Right lobe of liver (tissue), 6 donors: ENCODE measurements at places on chromosomes 11 and 22.

GRCh38 chr11:134393638-134394037, 18.4 kb downstream of the B3GAT1 start:
- peak; percentile 61 for DNase-seq

DNA sequence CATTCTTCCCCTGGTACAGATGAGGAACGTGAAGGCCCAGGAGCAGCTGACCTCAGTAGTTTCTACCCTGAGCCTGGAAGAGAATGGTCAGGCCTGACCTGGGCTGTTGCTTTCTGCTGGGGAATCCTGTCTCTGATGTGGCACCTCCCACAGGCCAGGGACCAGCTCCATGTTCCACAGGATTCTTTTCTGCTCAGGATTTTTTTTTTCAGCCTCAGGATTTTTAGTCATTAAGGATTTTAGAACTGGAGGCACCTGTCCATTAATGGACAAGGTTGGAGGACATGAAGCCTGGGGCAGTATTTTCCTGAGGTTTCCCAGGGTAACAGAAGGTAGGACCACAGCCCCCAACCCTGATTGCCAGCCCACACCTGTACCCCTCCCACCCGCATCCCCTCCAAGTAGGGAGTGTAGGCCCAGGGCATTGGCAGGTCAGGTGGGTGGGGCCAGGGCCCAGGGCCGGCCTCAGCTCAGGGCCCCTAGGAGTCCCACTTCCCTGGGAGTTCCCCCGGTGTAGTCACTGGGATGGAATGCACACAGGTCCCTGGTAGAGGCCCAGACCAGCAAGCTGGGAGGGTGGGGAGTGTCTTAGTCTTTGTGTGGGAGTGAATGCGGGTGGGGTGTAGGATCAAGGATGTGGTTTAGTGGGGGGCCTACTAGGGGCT, 16.1 kb downstream of the BIK start:
- no peak for DNase-seq

- no peak for DNase-seq
Measured at GRCh38 chr22:41656556-41656955, 32.1 kb downstream of the SNU13 start.

- no peak for DNase-seq
Measured at GRCh38 chr11:75938543-75938942, 123.5 kb downstream of the UVRAG start.

GRCh38 chr22:26431261-26431995, 2.4 kb downstream of the ASPHD2 start:
- DNase-seq, result no peak

DNA sequence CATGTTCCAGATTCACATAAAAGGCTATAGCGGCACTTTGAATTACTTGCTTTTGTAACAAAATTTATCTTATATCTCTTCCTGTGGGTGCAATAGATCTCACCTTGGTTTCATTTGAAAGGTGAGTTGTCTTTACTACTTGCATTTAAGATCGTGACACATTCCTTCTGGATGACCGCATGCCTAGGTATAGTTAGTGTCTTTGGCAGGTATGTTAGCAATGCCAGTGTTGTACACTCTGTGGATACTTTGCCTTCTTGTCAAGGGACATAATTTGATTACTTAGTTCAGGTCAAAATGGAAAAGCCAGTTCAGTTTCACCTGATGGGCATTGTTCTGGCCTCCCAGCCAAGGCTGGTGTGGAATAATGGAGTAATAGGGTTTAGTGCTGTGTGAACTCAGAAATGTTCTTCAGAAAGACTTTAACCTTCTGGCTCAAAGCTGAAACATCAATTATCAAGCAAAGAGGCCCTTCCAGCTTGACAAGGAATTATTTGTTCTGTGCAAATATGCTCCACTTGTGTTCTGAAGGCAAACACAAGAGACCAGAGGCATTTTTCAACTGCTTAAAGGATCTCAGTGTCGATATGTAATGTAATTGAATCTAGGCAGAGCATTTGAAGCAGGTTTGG, 64.6 kb downstream of the AMOTL1 start:
- DNase-seq, result no peak

DNA sequence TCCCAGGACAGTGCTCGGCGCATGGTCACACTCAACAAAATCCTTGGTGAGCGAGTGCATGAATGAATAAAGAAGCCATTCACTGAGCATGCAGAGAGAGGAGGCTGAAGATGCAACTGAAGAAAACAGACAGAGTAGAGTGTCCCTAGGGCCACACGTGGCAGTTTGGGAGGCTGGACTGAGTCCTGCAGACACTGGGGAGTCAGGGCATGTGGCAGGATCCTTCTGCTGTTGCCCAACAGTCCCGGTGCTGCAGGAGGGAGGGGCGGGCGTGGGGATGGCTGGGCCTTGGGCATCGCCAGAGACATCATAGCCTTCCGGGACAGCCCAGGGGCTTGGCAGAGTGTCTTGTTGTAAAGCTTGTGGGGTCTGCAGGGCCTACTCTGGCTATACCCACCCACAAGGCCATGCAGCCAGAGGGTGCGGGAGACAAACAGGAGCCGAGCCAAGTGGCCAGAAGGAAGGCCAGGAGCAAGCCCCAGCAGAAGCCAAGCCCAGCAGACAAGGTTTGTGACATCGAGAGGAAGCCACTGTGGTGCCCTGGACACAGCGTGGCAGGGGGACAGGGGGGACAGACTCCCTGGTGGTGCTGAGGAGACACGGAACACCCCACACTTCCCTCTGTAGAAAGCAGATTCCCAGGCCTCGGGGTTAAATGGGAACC, 26.7 kb upstream of the FBLN1 start:
- DNase-seq, result no peak

DNA sequence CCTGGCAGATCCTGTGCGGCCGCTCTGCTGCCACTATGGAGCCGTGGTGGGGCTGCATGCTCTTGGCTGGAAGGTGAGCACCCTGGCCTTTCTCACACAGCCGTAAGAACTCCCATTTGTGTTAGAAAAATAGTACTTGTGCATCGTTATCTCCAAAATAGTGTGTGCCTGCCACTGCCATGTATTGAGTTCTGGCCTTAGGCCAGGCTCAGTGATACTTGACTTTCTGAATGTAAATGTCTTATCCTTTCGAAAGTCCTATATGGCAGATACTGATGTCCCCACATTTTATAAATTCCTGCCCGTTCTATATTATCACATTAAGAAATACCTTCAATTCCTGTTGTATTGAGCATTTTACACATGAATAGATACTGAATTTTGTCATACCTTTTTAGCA, 4.4 kb upstream of the TMEM179B start:
- DNase-seq, result no peak

GRCh38 chr11:21640491-21640890, 552.4 kb upstream of the ANO5 start:
- DNase-seq, result no peak

DNA sequence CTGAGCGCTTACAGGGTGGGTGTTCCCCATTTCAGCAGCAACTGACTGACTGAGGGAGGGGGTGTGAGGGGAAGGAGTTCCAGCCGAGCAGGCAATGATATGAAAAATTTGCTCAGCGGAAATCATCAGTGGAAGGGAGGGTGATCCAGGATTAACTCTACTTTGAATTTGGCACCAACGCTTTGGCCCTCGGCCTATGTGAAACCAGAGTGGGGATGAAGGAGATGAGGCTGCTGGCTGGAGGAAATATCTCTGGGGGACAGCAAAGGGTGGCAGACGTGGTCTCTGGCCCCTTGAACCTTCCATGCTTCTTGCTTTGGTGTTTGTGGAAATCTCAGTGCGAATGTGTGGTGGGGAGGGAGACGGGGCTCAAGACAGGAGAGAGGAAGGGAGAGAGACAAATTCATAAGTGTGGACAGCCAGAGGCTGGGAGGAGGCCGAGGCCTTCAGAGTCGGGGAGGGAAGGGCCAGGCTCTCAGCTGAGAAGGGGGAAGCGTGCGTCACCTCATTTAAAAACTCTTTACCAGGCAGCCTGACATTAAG, 83.6 kb downstream of the FDX1 start:
- DNase-seq, result no peak

GRCh38 chr22:19757140-19757984, 3.2 kb upstream of the TBX1 start:
- no peak for DNase-seq

GRCh38 chr11:60921777-60922335, 2.4 kb upstream of the TMEM132A start:
- no peak for DNase-seq

DNA sequence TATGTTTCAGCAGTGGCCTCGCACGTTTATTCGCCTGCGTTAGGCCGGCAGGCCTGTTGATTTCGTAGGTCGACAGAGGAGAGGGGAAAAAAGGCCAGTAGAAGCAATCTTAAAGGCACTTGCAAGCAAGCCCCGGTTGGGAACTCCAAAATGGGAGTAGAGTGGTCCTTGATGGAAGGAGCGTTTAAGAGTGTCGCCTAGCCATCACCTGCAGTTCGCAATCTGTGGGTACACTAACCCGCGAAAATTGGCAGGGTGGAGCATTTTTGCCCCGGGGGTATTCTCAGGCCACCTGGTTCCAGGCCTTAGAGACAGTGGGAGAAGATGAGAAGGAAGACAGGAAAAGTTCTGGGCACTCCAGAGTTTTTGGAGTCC, 1.1 kb downstream of the EWSR1 start:
- no peak for DNase-seq

- no peak for DNase-seq
Measured at GRCh38 chr11:117395476-117395875, 67.8 kb downstream of the CEP164 start.

GRCh38 chr22:33474587-33474986, 416.4 kb upstream of the SYN3 start:
- DNase-seq, result no peak

DNA sequence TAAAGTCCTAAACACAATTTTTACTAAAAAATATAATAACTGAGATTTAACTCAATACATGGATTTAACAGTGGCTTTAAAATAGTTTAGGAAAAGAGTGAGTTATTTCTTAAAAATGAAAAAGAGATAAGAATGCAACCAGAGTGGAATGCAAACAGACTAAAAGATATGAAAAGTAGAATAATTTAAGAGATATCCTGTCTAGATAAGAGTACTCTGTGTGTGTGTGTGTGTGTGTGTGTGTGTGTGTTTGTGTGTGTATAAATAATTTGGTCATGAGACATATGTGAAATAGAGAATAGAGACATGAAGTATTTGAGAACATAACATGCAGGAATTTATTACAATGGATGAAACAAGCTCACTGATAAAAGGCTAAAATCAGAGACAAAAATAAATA, 986.9 kb upstream of the CHORDC1 start:
- no peak for DNase-seq

GRCh38 chr11:1342946-1343345, 33.5 kb upstream of the TOLLIP start:
- no peak for DNase-seq

DNA sequence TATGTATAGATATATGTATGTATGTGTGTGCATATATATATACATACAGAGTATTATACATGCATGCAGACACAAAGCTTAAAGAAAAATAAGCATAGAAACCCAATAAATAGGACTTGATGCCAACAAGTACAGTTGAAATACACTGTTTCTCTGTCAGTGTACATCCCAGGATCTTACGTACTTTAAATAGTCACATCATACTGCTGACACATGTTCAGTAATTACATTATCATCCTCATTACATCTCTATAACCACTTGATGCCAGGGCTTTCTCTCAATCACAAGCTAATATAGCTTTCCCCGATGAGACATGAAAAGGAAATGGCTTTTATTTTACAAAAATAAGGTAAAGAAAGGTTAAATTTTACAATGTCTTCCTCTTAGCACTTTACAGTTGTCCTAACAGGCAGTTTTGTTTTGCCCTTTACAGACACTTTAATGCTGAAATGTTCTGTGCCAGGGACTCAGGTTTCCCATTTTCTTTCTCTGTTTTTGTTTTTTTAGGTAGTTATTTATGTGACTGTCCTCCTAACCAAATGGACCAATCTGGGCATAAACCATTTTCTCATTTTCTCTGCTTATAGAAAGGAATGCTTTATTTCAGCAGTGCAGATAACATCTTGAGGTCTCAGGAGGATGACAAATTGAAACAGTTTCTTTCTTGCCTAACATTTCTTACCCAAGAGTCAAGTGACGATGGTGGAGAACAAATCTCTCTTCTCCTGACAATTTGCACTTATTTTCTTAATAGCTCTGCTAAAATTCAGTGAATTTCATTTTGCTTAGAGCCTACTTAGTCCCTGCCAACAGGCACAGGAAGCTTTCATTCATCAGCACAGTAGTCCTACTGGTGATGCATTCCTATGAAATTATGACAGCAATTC, 350.2 kb downstream of the TTC28 start:
- DNase-seq, result no peak

- DNase-seq, result peak; percentile 64
Measured at GRCh38 chr11:7600205-7600775, 73.0 kb downstream of the CYB5R2 start.

DNA sequence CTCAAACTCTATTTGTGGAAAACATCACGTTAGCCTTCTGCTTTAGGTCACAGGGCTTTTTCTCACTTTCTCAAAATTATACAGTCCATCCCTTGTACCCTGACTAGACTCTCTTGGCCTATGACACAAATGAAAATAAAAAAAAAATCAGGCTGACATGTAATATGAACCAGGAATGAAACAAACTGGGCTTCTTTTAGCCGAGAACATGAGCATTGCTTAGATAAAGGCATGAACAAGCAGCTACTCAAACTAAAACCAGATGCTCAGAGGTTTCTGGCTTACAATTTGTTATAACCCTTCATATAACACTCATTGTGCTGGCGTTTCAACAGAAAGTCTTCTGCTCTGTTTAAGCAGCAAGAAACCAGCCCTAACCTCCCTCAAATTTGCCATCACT, 265.5 kb upstream of the NARS2 start:
- no peak for DNase-seq

DNA sequence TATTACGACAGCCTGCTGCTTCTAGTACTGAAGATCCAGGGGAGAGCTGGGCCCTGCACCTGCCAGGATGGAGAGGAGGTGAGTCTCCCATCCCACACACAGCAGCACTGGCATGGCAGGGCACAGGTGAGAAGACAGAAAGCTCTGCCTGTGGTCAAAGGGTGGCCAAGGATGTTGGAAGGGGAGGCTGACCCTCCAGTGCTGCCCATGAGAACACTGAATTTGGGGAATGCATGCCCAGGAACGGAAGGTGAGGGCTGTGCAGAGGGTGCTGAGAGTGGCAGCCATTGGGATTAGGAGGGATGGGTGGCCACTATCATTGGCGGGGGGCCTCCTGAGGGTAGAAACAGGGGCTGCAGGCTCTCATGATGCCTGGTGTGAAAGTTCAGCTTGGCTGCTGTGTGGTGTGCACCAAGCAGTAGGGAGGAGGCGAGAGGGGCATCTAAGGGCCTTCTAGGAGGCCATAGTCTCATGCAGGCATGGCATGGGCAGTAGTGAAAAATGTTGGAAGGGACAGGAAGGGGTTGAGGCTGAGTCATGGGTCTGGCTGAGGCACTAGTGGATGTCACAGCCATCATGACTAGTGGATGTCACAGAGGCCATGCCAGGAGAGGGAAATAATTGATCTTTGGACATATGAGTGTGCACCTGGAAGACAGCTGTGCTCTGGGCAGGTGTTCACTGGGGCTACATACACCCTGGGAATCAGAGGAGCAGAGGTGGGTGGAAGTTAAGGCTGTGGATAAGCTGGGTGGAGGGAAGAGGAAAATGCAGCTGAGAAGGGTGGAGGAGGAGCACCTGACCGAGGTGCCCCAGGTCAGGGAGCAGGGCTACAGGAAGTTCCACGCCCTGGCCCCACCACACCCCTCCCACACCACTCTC, 2.5 kb upstream of the LRRC74B start:
- DNase-seq, result no peak
